GM23338 (cell line): ENCODE measurements at places on chromosomes 5 and 9. TPM values are rescaled to one million over a fixed set of nuclear protein-coding genes. Genes with fewer than 3 reads are reported as not detected.

The NTNG2 gene
- 0.39 and 1.7 TPM in 2 replicates for total RNA-seq

DNA sequence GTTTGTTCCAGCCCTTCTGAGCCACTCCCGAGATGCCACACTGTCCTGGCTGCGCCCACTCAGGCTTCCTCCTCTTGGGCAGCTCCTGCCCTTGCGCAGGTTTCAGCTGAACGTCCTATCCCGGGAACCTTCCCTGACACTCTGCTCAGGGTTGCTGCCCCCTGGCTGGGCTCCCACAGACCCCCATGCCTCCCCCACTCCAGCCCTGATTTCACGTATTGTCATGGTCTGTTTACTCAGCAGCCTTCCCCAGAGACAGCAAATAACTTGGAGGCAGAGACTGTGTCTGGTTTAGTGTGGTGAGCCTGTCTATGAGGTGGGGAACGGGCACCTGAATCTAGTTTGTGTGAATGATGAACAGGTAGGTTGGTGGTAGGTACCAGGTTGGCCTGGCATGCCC, 40.4 kb downstream of the LMX1B start:
- H3K36me3 ChIP-seq = no peaks in the 10 kb centered on the region
- no peak for DNase-seq
- H3K27me3 ChIP-seq = no peaks in the 10 kb centered on the region
- no peaks in the 10 kb centered on the region; the same call in 1 of the 2 replicates for H3K4me1 ChIP-seq
- H3K27ac ChIP-seq = no peak overlapping the region
- no peak overlapping the region for H3K4me3 ChIP-seq

- no peaks in the 10 kb centered on the region for H3K36me3 ChIP-seq
- DNase-seq = no peak
Observed at GRCh38 chr5:157196045-157196444, 15.4 kb downstream of the ITK start.

GRCh38 chr5:138053554-138053953, 20.7 kb upstream of the FAM13B start:
- H3K36me3 ChIP-seq = no peaks in the 10 kb centered on the region
- no peaks in the 10 kb centered on the region for H3K27me3 ChIP-seq
- H3K27ac ChIP-seq = no peak overlapping the region
- peaks cover 6% of the 10 kb centered on the region; the same call in 1 of the 2 replicates for H3K4me1 ChIP-seq
- H3K4me3 ChIP-seq = no peak overlapping the region
- DNase-seq = no peak

DNA sequence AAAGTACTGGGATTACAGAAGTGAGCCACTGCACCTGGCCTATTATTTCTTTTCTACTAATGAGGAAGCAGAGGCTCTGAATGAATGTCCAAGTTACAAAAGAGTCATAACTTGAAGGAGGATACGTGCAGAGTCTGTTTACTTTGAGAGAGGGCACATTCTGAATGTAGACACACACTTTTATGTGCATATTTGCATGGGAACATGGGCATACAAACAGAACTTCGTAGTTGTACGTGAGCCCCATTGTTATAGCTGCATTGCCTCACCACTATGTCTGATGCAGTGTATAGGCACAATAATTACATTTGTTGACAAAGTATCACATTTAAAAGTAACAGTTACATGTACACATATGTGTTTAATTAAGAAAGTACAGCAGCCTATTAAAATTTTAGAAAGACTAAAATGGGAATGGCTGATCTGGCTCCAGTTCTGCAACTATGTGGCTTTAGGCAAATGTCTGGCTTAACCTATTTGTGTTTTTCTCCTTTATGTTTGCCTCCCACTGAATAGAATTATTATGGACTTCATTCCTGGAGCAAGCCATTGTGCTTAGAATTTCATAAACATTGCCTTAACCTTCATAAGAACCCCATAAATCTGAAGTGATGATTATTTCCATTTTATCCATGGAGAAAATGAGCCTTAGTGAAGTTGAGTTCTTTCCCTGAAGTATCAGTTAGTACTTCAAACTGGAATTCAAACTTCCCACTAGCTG, 3.0 kb upstream of the DPYSL3 start:
- no peaks in the 10 kb centered on the region for H3K36me3 ChIP-seq
- no peak for DNase-seq
- no peak overlapping the region for H3K27ac ChIP-seq
- H3K4me1 ChIP-seq = peaks cover 26% of the 10 kb centered on the region

GRCh38 chr5:35308421-35308820, 78.1 kb upstream of the PRLR start:
- no peak overlapping the region for H3K4me3 ChIP-seq
- no peaks in the 10 kb centered on the region for H3K27me3 ChIP-seq
- no peak overlapping the region for H3K27ac ChIP-seq

GRCh38 chr5:162107591-162107990, 40.0 kb downstream of the GABRG2 start:
- H3K4me3 ChIP-seq = no peak overlapping the region
- DNase-seq = no peak
- H3K27me3 ChIP-seq = no peaks in the 10 kb centered on the region
- no peak overlapping the region for H3K27ac ChIP-seq

The NTRK2 gene
- total RNA-seq = 0.03 TPM in 1 of 2 replicates, not detected in the other

The TXNDC15 gene
- total RNA-seq = 24.4 and 30.7 TPM in 2 replicates

GRCh38 chr5:169088028-169088725, 212.8 kb downstream of the SLIT3 start:
- DNase-seq = peak; percentile 51
- no peak overlapping the region for H3K27ac ChIP-seq
- no peak overlapping the region for H3K4me3 ChIP-seq
- H3K27me3 ChIP-seq = no peaks in the 10 kb centered on the region
- peaks cover 36% of the 10 kb centered on the region for H3K4me1 ChIP-seq

GRCh38 chr9:124278054-124278540, 20.3 kb downstream of the NEK6 start:
- H3K36me3 ChIP-seq = no peaks in the 10 kb centered on the region
- no peak overlapping the region for H3K27ac ChIP-seq
- no peaks in the 10 kb centered on the region for H3K27me3 ChIP-seq
- no peak for DNase-seq
- no peaks in the 10 kb centered on the region for H3K4me1 ChIP-seq
- H3K4me3 ChIP-seq = no peak overlapping the region

The CYLC2 gene
- total RNA-seq = not detected in 2 replicates

DNA sequence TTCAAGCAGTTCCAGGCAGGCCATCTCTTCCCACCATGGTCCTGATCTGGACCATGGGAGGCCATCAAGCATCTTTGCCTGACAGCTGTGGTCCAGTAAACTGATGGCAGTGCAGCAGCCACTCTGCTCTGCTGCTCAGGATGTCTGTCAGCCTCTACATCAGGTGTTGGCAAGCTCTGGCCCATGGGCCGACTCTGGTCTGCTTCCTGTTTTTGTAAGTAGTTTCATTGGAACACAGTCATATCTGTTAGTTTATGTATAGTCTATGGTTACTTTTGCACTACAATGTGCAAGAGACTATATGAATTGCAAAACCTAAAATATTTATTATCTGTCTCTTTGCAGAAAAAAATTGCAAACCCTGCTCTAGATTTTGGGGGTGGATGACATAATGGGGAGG, 225.0 kb downstream of the KCTD16 start:
- H3K27me3 ChIP-seq = no peaks in the 10 kb centered on the region
- no peak overlapping the region for H3K4me3 ChIP-seq
- H3K36me3 ChIP-seq = no peaks in the 10 kb centered on the region
- no peak for DNase-seq
- no peaks in the 10 kb centered on the region for H3K4me1 ChIP-seq
- no peak overlapping the region for H3K27ac ChIP-seq

The AQP7 gene
- total RNA-seq = not detected in 2 replicates

DNA sequence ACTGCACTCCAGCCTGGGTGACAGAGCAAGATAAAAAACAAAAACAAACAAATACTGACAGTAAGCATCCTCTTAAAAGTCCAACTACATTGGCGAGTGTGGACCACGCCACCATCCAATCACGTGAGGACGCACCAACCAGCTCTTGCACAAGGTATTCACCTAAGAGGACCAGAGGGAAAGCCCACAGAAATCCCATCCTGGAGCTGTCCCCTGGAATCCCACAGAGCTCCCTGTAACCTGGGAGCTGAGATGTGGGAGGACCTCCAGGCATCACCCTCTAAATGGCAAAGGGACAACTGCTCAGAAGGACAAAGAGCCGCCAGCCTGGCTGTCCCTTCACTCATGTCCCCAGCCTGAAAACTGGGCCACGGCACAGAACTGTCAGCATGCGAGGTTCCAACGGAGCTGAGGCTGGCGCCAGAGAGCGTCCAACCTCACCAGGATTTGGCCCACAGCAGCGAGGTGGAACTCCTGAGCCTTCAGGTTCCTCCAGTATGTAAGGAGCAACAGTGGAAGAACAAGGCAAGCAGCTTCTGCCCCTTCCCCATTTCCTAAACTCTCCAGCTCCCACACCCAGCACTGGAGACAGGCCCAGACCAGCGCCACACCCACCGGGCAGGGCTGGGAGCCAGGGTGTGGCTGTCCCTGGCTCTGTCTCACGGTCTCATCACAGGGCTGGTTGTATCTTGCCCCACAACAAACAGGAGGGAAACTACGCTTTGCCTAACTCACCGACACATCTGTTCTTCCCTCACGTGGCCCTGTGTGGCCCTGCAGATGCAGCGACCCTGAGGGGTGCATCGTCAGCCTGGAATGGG, 15.2 kb downstream of the IPPK start:
- 0 out of 2 replicates have a peak, but pooled peaks cover 2% of the 10 kb centered on the region for H3K4me1 ChIP-seq
- H3K36me3 ChIP-seq = no peaks in the 10 kb centered on the region
- H3K27me3 ChIP-seq = no peaks in the 10 kb centered on the region
- H3K27ac ChIP-seq = no peak overlapping the region
- no peak overlapping the region for H3K4me3 ChIP-seq

- no peak overlapping the region for H3K4me3 ChIP-seq
- no peaks in the 10 kb centered on the region for H3K27me3 ChIP-seq
Observed at GRCh38 chr9:138050472-138051330, 173.1 kb downstream of the CACNA1B start.

- no peak overlapping the region for H3K4me3 ChIP-seq
- no peaks in the 10 kb centered on the region for H3K27me3 ChIP-seq
- H3K4me1 ChIP-seq = peaks cover 7% of the 10 kb centered on the region; the same call in 1 of the 2 replicates
- DNase-seq = no peak
- no peaks in the 10 kb centered on the region for H3K36me3 ChIP-seq
Observed at GRCh38 chr5:145965804-145966203, 29.4 kb downstream of the SH3RF2 start.

The SLC34A3 gene
- not detected in 2 replicates for total RNA-seq

The SLC6A3 gene
- 0.85 and 1.0 TPM in 2 replicates for total RNA-seq

GRCh38 chr9:133113163-133113948, 7.7 kb downstream of the RALGDS start:
- peaks cover 9% of the 10 kb centered on the region; the same call in 1 of the 2 replicates for H3K27me3 ChIP-seq
- DNase-seq = no peak
- H3K4me1 ChIP-seq = no peaks in the 10 kb centered on the region
- H3K4me3 ChIP-seq = no peak overlapping the region

The GRAMD2B gene
- 14.9 and 16.9 TPM in 2 replicates for total RNA-seq

The FAM78A gene
- 2.1 and 2.2 TPM in 2 replicates for total RNA-seq

The TMEM252 gene
- not detected in 2 replicates for total RNA-seq

DNA sequence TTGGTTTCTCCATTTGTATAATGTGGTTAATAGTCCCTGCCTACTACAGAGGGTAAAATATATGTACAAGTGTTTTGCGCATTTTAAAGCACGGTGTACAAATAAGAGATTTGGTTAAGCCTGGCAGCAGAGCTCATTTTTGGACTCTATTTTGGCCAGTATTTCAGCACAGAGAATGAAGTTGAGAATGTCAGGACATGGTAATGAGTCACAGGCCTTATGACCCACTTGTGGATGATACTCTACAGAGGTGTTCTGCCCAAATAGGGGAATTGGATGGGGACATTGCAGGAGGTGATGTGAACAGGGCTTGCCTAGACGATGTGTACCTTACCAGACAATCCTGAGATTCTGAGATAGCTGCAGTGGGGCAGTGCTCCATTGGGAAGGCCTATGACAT, 50.6 kb downstream of the MELK start:
- H3K4me1 ChIP-seq = no peaks in the 10 kb centered on the region
- no peaks in the 10 kb centered on the region; the same call in 1 of the 2 replicates for H3K36me3 ChIP-seq
- H3K27ac ChIP-seq = no peak overlapping the region
- H3K4me3 ChIP-seq = no peak overlapping the region

The EDIL3 gene
- 59.9 and 61.9 TPM in 2 replicates for total RNA-seq

DNA sequence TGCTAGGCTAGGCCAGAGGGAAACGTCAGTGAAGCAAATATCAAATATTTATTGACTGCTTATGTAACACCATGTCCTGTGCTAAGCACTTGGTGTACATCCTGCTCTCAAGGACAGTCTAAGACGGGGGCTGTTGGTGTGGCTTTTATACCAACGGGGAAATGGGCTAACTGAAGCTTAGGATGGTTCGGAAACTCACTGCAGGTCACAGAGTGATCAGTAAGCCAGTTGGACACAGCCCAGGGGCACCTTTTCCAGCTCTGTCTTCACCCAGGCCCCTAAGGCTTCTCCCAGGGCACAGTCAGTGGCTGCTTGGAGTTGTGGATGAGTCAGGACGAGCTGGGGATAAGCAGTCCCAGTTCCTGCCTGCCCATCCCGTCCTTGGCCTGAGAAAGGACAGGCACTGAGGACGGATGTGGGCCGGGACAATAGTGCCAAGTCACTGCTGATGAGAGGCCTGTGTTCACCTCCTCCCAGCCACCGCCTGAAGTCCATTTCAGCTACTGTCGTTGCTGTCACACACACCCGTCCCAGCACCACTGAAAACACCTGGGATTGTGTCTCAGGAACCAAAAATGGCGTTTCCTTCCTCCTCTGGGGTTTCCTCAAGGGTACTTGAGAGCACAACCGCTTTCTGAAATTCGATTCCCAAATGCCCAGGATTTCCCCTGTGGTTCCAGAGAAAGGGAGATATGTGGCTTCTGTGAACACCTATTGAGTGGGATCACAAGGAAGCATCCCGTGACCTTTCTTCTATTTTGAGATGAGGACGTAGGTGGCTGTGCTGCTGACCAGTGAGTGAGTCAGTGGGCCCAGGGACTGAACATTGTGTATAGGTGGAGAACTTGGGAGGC, 17.5 kb upstream of the SPRY4 start:
- H3K4me1 ChIP-seq = peaks cover 6% of the 10 kb centered on the region; the same call in 1 of the 2 replicates
- no peak overlapping the region for H3K27ac ChIP-seq
- H3K4me3 ChIP-seq = no peak overlapping the region
- no peak for DNase-seq
- H3K27me3 ChIP-seq = no peaks in the 10 kb centered on the region

DNA sequence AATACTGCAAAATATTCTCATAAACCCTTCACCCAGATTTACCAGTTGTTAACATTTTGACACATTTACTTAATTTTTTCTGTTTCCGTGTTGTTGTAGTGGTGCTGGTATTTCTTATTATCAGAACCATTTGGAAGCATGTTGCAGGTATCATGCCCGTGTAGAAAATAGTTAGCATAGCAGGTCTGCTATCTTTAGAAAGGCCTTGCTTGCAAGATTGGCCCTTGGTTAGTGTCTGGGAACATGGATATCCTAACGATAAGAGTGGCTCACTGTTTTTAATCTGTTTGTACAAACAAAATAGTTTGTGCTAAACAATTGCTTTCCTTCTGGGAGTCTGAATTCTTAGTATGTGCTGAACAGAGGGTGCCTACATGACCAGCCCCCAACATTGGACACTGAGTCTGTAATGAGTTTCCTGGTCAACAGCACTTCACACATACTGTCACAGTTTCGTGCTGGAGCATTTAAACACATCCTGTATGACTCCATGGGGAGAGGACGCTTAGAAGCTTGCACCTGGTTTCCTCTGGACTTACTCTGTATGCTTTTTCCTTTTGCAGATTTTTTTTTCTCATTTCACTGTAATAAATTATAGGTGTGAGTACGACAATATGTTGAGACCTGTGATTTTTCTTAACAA, 66.9 kb downstream of the MAN2A1 start:
- no peaks in the 10 kb centered on the region for H3K27me3 ChIP-seq
- H3K4me3 ChIP-seq = no peak overlapping the region
- H3K27ac ChIP-seq = no peak overlapping the region; the same call in 1 of the 2 replicates
- DNase-seq = no peak

The SLC6A18 gene
- total RNA-seq = not detected in 2 replicates
